ENCODE measurements at places on chromosomes 6 and 20.

DNA sequence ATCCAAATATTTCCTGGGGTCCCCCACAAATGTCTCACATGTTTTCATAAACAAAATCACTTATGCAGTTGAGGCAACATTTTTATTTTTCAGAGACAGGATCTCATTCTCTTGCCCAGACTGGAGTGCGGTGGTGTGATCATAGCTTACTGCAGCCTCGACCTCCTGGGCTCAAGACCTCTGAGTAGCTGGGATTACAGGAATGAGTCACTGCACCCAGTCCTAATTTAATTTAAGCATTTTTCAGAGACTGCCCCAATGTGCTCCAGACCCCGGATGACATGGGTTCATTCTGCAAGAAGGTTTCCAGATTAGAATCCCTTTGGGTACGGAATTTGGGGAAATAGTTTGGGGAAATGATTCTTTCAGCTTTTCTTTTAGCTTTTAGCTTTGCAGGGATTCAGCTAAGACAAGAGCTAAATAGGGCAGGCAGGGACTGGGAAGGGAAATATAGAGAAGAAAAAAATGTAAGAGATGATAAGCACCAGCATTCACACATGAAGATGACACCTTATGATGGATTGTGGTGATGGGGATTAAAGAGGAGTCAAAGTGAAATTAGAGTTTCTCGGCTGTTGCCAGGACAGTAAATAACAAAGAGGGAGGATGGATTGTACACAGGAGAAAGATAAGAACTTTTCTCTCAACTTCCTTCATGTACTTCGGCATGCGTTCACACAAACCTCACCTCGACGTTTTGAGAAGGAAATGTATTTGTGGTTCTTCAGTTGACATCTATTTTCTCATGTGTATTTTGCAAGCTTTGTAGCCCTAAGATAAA, 169.4 kb upstream of the TAB2 start:
- no peak for DNase-seq

DNA sequence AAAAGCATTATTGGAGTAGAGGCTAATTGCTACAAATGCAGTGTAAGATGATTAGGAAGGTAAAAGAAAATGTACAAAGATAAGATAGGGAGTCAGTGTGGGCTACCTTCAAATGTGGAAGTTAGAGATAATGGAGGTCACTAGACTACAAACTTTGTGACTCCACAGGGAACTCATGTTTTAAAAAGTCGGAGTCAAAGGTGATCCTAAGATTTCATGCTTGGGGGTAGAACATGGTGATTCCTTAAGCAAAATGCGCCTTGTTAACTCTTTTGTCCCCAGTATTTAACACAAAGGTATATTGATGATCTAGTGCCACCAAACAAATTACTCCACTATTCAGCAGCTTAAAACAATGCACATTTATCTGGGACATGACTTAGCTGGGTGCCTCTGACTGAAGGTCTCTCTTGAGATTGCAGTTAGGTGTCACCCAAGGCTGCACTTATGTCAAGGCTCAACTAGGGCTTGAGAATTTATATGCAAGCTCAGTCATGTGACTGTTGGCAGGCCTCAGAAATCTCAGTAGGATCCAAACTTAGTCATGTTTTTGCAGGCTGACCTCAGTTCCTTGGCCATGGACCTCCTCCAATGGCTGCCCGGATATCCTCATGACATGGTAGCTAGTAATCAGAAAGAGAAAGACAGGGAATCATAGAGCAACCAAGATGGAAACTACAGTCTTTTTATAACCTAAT, 11.4 kb upstream of the SNX9 start:
- no peak for DNase-seq

DNA sequence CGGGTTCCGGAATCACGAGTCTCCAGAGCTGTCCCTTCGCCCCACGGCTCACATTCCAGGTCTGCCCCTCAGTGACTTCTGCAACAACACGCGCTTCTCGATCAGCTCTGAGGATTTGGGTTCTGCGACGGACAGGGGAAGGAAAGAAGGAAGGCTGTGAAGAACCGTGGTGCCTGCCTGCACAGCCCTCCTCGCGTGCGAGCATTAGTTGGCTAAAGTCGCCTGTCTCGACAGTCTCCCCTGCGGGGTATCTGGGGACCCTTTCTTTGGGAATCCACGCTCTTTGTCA, 23.1 kb downstream of the VPS52 start:
- DNase-seq, result no peak

- DNase-seq, result no peak
These were observed 74.9 kb downstream of the FOXO3 start for GRCh38 chr6:108635505-108636226.

GRCh38 chr6:83086751-83087150, 19.3 kb downstream of the DOP1A start:
- no peak for DNase-seq

- no peak for DNase-seq
These were observed 41.1 kb upstream of the NKX2-2 start for GRCh38 chr20:21554985-21555384.

- no peak for DNase-seq
These were observed 184.3 kb downstream of the CARMIL1 start for GRCh38 chr6:25463441-25463840.

DNA sequence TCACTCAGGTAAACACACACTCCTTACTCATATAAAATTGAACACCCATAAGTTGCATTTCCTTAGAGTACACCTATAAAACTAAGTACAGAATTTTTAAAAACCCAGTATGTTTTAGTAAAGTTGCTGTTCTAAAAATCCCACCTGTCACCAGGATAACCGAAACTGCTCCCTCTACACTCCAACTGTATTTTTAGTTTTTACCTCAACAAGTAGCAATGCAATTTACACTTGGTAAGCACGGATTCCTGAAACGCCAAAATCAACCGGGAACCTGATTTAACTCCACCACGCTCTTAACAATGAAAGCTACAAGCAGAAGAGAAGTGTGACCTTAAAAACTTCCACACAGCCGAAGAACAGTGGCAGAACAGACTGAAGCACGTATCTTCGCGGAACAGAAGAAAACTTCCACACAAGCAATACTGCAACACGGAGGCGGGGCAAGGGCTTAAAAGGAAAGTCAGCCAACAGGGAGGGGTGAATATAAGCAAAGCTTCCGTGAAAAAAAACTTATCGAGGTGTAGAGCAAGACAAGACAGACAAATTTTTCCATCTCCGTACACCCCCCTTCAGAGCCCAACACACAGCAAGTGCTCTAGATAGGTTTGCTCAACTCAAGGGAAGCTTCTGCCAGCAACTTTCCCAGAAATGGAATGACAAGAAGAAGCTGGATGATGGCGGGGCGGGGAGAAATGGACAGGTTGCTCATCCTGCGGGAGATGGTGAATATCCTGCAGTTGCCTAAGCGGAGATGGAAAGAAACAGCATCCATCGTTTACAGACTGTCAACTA, 1.4 kb downstream of the STAU1 start:
- DNase-seq, result peak; percentile 65

GRCh38 chr6:96304997-96305396, 216.6 kb upstream of the UFL1 start:
- peak; percentile 82 for DNase-seq

- DNase-seq, result no peak
These were observed 637.5 kb upstream of the MAN1A1 start for GRCh38 chr6:119986934-119987549.

- peak; percentile 7 for DNase-seq
These were observed 32.7 kb upstream of the COL10A1 start for GRCh38 chr6:116158641-116159040.
